CD4-positive, alpha-beta T cell treated with Interleukin-6 at 100 ng/mL for 8 hours (primary cell): ENCODE measurements at places on chromosomes 12 and 14.

GRCh38 chr12:120928864-120929652, 24.9 kb upstream of the SPPL3 start:
- no peak for DNase-seq

GRCh38 chr14:73762375-73762822, 48.2 kb upstream of the PNMA1 start:
- no peak for DNase-seq

GRCh38 chr14:70181276-70181675, 7.5 kb downstream of the SLC8A3 start:
- no peak for DNase-seq

- DNase-seq: peak; percentile 17
These were observed 211.7 kb upstream of the FKBP4 start for GRCh38 chr12:2583091-2583497.

GRCh38 chr14:77843195-77843594, 43.3 kb downstream of the ADCK1 start:
- DNase-seq: no peak
